ENCODE measurements at places on chromosomes 1 and 21.

GRCh38 chr1:154181944-154182343, 10.0 kb downstream of the TPM3 start:
- no peak for DNase-seq

GRCh38 chr1:225442123-225442505, 14.3 kb upstream of the LBR start:
- no peak for DNase-seq

DNA sequence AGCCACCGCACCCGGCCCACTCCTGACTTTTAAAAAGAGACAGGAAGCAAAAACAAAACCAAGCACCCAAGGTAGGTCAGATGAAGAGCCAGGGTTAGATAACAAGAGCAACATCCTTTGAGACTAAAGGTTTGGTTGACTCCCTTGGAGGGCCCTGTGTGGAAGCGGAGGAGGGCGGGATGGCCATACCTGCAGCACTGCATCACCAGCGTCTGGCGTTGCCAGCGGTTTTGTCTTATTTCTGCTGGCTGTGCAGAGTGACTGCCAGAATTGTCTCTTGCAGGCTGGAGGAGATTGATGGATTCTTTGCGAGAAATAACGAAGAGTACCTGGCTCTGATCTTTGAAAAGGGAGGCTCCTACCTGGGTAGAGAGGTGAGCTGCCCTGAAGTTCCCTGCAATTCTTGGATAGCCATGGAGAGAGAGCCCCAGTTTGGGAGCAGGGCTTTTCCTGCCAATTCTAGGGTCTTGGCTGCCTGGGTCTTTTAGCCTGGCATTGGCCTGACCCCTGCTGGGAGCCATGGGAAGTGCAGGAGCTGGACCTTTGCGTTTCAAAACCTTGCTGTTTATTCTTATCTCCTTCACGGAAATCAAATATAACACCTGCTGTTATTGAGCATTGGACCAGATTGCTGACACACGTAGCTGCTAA, 24.0 kb downstream of the QSOX1 start:
- DNase-seq, result peak; percentile 24

DNA sequence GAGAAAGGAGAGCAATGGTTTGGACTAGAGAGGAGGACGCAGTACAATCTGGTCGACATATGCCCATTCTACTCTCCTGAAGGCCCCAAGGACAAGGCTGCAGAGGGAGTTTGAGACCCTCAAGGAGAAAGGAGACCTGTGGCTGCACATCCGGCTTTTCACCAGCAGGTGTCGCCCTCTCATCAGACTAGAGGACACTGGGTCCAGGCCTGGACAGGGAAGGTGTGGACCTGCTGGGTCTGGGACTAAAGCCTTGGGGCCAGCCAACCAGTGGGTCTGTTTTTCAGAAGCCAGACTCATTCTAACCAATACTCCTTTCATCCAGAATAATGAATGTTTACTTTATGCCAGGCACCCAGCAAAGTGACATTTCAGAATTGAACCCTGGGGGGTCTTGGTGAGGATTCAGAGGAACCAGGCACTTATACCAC, 5.0 kb downstream of the SRARP start:
- DNase-seq, result peak; percentile 39

Data from stimulated activated CD8-positive, alpha-beta memory T cell treated with anti-CD3 and anti-CD28 coated beads, Interleukin-4, amount 100 ng/mL, for 4 hours (primary cell).